ENCODE measurements at places on chromosomes 3 and 15.

DNA sequence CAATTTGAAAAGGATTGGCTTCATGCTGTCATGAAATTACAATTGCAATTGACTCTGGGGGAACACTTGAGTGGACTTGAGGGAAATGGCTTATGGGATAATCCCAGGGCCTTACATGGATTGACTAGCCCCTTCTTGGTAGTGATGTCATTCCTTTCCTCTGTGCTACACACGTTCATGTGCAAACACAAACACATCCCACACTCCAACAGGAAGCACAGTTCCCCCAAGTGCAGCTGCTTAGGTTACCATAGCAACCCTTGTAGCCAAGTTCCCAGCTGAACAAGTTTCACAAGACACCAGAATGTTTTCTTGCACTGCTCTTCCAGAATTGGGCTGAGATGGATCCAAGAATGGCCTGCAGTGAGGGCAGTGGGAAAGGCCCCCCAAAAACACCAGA, 217.0 kb downstream of the ZNF621 start:
- no peak for DNase-seq

DNA sequence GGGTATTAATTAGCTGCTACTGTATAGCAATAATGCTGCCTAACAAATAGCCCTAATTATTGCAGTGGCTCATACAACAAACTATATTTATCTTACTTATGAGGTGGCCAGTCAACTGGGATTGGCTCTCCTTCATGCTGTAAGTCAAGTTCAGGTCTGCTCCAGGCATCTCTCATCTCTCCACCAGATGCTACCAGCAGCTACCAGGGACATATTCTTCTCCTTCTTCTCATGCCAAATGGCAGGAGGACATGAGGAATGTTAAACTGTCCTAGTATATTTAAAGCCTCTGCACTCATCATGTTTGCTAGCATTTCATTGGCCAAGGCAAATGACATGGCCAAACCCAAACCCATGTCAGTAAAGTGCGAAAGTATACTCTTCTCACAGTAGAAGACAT, 17.3 kb downstream of the SV2B start:
- no peak for DNase-seq

DNA sequence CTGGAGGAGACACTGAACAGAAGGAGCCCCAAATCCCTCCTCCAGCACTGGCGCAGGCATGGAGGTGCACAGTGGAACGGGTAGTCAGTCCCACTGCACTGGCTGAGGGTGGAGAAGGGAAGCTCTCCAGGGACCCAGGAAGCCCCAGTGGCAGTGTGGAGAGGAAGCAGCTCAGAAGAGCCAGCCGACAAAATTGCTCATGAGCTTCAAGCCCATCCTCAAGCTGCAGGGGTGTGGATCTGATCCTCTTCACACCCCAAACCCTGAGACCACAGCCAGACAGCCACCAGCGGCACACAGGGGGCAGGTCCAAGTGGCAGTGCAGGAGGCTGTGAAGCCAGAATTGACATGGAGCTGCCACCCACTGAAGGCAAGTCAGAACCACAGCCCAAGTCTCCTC, 32.1 kb downstream of the CYFIP1 start:
- no peak for DNase-seq

DNA sequence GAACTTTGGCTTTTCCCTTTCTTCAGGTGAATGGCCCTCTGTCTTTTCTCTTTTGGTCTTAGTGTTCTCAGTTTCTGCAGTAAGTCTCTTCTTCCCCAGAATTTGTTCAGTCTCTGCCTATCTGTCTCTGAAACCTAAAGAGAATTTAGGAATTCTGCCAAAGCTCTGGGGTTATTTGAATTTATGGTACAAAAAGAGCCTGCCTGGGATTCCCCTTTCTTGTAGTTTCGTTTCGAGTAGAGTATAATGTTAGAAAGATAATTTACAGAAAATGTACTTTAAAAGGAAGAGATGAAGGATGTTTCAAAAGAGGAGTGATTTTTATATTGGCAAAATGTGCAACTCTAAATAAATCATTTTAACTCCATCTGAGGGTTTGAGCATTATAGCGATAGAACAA, 247.4 kb upstream of the SATB1 start:
- no peak for DNase-seq

DNA sequence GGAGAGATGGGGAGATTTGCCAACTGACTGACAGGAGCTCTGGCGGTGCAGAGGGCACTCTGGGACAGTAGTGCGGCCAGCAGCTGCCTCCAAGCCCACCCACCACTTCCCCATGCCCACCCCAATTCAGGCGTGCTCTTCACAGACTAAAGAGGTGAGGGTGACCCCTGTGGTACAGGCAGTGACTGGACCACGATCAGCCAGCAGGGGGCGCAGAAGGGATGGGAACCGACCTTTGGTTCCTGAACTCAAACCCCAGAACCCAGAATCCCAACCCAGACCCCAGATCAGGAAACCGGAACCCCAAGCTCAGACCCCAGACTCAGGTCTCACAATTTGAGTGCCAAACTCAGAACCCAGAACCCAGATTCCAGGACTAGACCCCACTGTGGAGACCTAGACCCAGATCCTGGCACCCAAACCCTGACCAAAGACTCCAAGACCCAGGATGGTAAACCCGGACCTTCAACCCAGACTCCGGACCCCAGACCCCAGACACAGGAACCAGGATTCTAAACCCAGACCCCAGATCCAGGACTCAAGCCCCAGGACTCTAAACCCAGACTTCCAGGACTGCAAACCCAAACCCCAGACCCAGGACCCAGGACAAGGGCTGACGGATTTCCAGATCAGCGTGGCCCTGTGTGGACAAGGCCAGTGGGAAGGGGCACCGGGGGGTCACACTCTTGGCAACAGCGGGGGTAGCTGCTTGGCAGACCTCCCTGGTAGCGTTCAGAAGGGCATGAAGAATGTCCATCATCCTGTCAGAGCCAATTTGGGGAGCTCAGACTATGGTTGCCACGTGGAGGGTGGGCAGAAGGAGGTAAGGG, 3.7 kb upstream of the MYL3 start:
- peak; percentile 10 for DNase-seq

DNA sequence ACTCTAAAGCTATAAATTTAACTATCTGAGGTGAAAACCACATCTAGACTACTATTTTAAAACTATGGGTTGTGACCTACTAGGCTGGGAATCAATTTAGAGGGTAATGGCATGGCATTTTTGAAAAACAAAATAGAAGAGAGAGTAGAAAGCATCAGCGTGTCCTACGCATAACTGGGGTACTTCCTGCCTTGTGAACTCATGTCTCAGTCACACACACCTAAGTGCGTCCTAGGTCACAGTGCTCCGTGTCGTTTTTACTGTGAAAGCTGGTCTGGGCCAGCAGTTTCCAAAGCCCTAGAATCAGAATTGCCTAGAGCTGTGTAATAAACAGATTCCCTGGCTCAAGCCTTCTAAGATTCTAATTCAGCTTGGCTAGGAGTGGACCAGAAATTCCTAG, 32.3 kb downstream of the RFT1 start:
- no peak for DNase-seq

GRCh38 chr15:69926006-69926405, 171.7 kb downstream of the TLE3 start:
- no peak for DNase-seq

Measured in HCEC 1CT (cell line).